ENCODE measurements at places on chromosomes 1 and 21. TPM values are rescaled to one million over a fixed set of nuclear protein-coding genes. Genes with fewer than 3 reads are reported as not detected.

Gene SPRR3
- total RNA-seq, result not detected

Gene GPR52
- total RNA-seq, result 3.2 TPM

Gene AKIRIN1
- 72.3 TPM for total RNA-seq

Gene OR2T35
- total RNA-seq, result not detected

Gene BRINP3
- not detected for total RNA-seq

Gene MROH9
- total RNA-seq, result 1.1 TPM

Gene MAGOH
- 20.0 TPM for total RNA-seq

Gene VCAM1
- not detected for total RNA-seq

Gene AHDC1
- total RNA-seq, result 8.3 TPM

Gene FGGY
- 7.2 TPM for total RNA-seq

Gene GSTM5
- total RNA-seq, result 0.33 TPM

Gene GPR3
- 0.34 TPM for total RNA-seq

Gene RHBDL2
- not detected for total RNA-seq

Gene LAD1
- not detected for total RNA-seq

Gene C4BPA
- total RNA-seq, result not detected

Gene CFAP45
- total RNA-seq, result not detected

Gene COP1
- total RNA-seq, result 46.3 TPM

Gene CHIA
- total RNA-seq, result not detected

Gene CFAP107
- not detected for total RNA-seq

Gene SELE
- total RNA-seq, result not detected

Gene MIXL1
- total RNA-seq, result under 0.01 TPM

Gene CA14
- 77.8 TPM for total RNA-seq

Gene TMEM240
- 4.7 TPM for total RNA-seq

Gene UBASH3A
- total RNA-seq, result not detected

Gene POGZ
- 39.0 TPM for total RNA-seq

Gene HRNR
- total RNA-seq, result under 0.01 TPM

Gene KPRP
- not detected for total RNA-seq

Gene KRTAP19-5
- total RNA-seq, result not detected

Gene ALX3
- total RNA-seq, result not detected

Gene F3
- 5.1 TPM for total RNA-seq

Gene IVL
- total RNA-seq, result not detected

Gene FMO5
- total RNA-seq, result 1.5 TPM

Gene LCE1A
- not detected for total RNA-seq

Gene OR10J1
- total RNA-seq, result not detected

Gene VSIG8
- under 0.01 TPM for total RNA-seq
